ENCODE measurements at places on chromosomes 16 and 17.

- no peak for DNase-seq
Measured at GRCh38 chr16:23874613-23875294, 39.0 kb downstream of the PRKCB start.

- DNase-seq: no peak
Measured at GRCh38 chr17:64276961-64277505, 14.0 kb upstream of the TEX2 start.

GRCh38 chr17:5068236-5068635 lies 10.0 kb upstream of the ZFP3 start:
- no peak for DNase-seq

GRCh38 chr16:29720703-29721102 lies 25.1 kb downstream of the C16orf54 start:
- no peak for DNase-seq

DNA sequence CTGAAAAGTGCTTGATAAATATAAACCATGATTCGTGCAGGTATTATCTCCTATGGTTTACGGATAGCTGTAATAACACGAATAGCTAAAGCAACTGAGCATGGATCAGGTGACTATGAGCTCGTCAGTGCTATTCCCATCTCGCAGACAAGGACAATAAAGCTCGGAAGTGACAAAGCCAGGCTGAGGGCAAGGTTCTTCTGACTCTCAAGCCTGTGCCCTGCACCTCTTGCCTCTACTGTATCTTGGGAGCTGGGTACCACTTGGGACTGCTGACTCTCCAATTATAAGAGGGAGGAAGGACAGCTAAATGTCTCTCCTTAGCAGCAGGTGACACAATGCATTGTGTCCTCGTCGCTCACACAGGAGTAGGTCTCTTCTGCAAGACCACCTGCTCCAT lies 49.6 kb upstream of the IRF8 start:
- no peak for DNase-seq

DNA sequence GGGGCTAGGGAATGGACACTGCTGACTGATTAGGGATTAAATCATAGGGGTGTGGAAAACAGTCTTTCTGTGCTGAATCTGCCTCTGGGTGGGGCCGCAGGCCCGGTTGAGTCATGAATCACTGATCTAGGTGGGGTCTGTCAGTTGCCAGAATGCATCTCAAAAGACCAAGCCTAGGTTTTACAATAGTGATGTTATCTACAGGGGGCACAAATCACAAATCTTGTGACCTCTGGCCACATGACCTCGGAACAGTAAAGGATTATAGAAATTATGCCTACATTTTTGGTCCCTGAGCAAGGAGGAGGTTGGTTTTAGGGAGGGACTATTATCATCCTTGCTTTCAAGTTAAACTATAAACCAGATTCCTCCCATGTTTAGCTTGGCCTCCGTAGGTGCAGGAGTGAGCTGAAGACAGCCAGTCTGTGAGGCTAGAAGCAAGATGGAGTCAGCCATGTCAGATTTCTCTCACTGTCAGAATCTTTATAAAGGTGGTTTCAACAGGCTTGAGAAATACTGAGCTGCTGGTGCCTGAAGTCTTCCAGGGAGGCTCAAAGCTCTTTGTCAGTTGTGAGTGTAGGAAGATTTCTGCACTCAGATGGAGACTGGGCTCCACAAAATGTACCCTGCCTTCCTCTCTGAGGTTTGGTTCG lies 12.9 kb downstream of the GNGT2 start:
- DNase-seq: no peak

- DNase-seq: no peak
Measured at GRCh38 chr16:87601401-87601981, 817 bp upstream of the JPH3 start.

DNA sequence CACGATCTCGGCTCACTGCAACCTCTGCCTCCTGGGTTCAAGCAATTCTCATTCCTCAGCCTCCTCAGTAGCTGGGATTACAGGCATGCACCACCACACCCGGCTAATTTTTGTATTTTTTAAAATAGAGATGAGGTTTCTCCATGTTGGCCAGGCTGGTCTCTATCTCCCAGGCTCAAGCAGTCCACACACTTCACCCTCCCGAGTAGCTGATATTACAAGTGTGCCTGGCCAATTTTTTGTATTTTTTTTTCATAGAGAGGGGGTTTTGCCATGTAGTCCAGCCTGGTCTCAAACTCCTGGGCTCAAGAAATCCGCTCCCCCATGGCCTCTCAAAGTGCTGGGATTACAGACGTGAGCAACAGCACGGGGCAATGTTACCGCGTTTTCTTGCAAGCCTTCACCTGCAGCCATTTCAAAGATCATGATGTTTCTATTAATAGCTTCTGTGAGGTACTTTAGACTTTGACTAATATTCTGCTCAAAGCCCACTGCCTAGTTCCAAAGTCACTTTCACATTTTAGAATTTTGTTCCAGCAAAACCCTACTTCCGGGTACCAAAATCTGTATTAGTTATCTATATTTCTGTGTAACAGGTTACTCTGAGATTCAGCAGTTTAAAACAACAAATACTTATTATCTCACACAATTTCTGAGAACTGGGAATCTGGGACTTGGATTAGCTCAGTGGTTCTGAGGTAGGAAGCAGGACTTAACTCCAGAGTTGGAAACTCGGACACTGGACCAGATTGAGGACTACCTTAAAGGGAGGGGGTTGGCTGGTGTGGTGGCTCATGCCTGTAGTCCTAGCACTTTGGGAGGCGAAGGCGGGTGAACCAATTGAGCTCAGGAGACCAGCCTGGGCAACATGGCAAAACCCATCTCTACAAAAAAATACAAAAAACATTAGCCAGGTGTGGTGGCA lies 12.0 kb upstream of the MED13 start:
- DNase-seq: no peak

GRCh38 chr16:3650631-3651265 lies 3.7 kb upstream of the DNASE1 start:
- DNase-seq: no peak

- no peak for DNase-seq
Measured at GRCh38 chr17:81930142-81931125, 2.9 kb upstream of the MAFG start.

DNA sequence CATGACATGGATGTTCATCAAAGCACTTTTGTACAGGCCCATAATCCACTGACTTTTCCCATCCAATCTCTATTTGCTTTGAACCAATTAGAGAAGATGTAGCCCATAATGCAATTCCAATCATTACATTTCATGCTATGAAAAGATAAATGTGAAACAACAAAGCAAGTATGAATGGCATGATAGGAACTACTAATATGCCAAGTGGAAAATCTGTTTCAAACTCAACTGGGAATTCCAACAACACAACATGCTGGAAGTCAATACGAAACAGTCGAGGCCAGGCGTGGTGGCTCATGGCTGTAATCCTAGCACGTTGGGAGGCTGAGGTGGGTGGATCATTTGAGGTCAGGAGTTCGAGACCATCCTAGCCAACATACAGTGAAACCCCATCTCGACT lies 39.6 kb upstream of the TMEM97 start:
- no peak for DNase-seq

DNA sequence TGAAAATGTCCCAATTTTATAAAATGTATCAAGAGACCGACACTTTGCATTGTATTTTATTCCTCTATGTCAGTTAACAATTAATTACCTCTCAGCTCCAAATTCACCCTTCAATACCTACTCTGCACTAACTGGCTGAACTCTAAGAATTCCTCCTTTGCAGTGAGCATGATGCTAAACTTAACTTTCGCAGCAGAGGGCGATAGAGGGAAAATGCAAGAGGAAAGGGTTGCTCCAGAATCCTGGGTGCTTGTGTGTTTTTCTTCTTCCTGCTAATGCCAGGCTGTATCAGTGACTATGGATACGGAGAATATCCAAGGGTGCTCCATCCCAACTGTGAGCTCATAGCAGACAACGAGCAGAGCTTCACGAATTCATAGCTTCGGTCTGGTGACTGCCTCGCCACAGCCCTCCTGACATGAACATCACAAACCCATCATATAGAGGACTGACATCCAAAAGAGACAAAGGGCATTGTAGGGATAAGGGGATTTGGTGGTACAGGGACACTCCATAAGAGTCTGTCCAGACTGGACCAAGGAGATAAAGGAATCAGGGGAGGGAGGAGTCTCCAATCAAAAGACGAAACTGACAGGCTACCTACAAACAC lies 172.9 kb downstream of the STX8 start:
- peak; percentile 1 for DNase-seq

DNA sequence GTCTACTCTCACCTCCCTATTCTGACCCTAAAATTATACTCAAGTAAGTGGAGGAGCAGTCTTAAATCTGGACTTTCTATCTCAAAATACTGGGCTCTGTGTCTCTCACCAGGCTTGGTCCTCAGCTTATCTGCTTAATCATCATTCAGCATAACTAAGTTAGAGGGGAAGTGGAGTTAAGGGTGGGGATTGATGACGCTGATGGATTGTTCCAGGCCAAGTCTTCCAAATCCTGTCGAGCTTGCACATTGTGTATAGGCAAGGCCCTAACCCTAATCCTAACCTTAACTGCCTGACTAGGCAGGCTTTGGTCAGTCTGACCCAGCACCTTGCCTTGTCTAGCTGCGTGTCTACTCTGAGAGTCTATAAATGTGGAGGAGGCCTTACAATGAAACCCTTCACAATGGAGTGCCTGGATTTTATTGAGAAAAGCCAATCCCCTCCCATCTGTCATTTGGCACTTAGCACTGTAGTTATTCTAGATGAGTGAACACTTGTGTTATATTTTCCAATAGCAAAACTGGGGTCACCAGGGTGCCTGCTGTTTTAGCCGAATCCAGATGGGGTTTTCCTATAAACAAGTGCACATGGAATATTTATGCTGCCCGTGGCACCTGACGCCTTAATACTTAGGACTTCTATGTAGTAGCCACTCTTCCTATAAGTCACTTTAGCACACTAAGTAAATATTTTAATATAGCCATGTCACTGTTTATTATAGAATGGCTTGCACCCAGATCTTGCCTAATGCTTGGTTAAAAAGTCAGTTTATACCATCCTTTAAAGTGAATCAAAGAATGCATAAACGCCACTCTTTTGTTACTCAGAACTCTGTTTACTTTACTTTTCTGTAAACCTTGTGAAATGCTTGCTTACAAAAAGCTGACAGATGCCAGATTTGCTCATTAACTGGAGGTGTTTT lies 193.2 kb upstream of the MYOCD start:
- DNase-seq: no peak

- DNase-seq: peak; percentile 53
Measured at GRCh38 chr17:30021708-30022317, 80.4 kb downstream of the EFCAB5 start.

DNA sequence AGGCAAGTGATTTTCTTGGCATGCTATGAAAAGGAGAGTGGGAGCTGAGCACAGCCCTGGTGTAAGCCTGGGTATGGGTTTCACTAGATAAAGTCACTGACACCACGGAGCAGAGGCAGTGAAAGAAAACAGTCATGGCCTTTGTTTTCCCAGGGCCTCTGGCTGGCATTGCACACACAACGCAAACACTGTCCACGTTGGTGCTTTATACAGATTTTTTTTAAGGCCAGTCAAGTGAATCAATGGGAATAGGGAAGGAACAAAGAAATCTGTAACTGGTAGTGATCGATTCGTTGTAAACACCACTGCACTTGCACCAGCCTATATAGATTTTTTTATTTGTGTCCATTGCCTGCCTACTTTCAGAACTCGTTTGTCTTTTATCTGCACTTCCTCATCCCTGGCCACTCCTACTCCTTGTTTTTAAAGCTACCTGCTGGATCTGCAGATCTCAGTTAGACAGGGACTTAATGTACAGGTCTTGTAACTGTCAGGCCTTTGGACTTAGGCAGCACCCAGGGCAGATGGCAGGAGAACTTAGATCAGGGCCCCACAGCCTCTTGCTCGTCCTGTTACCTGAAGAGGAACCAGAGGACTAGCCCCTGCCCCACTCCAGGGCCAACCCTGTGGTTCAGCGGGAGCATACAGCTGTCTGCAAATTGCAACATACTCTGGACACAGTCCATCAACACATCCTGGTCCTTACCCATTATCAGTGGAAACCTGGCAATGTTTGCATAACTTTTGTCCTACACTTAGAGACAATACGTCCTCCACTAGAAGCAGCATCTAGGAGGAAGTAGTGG lies 10.6 kb upstream of the TMIGD1 start:
- DNase-seq: peak; percentile 66
